ENCODE measurements at places on chromosomes 6 and 20.

DNA sequence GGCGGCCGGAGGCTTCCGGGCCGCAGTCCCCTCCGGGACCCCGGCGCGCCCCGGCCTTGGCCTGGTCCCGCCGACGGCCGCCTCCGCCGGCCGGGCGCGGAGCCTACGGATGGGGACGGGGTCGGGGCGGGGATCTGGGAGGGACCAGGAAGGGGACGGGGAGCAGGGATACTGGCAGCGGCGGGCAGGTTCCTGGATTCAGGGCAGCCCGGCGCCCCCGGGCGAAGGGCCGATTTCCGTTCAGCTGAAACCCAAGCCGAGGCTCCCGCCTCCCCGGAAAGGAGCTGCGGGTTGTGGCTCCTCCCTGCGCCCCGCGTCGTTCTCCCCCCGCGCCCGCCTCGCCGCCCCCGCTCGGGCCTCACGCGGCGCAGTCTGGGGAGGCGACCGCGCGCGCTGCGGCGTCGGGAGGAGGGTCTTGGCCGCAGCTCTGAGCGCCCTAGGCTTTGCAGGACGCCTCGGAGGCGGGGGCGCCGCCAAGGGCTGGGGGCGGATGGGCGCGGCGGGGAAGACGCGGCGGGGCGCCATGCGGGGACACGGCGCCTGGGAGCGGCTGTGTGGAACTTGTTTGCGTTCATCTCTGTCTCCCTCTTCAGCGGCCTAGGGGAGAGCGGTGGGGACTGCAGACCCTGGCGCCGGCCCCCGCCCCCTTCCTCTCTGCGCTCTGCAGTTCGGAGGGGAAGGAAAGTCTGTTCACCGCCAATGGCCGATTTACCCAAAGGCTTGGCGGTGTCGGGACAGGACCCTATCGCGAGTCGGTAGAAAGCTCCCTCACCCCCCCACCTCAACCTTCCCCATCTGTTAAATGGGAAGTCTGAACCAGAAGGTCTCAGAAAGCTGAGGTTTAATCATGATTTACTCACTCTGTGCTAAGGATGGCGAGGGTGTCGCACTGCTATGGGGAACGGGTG, 22.7 kb upstream of the TMEM181 start:
- no peak for DNase-seq

GRCh38 chr6:23611776-23612381, 514.1 kb upstream of the NRSN1 start:
- DNase-seq, result no peak

DNA sequence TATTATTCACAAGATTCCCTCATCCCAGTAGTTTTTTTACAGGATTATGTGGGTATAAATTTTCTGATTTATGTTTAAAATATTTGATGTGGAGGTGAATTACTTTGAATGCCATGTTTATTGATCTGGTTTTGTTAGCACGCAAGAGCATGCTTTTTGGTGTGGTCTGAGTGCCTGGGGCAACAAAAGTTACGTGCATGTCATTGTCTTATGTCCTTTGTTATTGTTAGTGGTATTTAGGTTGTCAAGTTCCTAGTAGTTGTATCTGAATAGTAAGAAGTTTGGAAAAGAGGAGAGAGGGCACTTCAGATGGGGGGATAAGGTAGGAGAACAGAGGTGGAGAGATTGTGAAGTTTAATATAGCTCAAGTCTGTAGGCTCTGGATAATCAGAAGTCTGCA, 95.0 kb downstream of the ATRN start:
- DNase-seq, result no peak

GRCh38 chr20:3275966-3276679, 37.1 kb upstream of the SLC4A11 start:
- DNase-seq, result no peak

DNA sequence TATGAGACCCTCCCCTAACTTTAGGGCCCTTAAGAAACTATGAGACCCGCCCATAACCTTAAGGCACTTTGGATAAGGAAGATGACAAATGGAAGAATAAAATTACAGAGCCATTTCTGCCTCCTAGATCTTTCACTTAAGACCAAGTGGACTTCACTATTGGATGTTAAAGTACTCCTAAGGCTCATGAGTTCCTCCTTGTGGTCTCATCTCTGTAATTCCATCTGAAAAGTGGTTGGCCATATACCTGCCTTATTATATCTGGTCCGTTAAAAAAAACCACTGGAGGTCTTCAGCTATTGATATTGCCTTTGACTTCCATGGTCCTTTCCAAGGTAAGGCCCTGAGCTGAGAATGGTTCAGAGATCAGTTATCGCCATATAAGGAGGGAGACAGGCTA, 310.3 kb downstream of the EYA4 start:
- DNase-seq, result no peak

DNA sequence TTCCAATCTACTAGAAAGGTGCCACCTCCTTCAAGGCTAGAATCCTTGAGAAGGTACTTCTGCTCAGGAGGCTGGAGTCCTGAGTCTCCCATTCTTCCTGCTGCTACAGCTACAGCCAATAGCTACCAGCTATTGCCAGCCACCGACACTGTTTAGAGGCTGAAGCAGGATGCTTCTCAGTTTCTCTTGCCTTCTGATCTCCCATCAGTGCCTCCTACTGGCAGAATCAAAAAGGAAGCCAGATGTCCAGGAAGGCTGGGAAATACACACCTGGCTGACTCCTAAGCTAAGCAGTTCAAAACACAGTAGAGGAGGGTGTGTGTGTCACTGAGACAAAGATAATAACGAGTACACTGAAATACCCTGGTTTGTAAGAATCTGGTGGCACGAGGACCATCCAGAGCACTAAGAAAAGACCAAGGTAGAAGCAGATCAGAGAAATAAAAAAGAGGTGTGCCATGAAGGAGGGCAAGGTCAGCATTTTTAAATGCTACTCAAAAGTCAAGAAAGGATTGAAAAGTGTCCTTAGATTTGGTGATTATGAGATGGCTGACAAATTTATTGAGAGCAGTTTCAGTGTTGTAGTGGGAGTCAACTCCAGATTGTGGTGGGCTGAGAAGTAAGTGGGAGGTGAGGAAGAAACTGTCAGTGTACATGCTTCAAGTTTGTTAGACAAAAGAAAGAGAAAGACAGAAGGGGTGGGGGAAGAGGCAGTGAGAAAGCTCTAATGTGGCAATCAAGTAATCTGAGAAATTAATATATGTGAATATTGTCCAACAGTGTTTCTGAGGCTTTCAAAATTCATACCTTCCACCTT, 2.3 kb upstream of the HLA-DMA start:
- no peak for DNase-seq

DNA sequence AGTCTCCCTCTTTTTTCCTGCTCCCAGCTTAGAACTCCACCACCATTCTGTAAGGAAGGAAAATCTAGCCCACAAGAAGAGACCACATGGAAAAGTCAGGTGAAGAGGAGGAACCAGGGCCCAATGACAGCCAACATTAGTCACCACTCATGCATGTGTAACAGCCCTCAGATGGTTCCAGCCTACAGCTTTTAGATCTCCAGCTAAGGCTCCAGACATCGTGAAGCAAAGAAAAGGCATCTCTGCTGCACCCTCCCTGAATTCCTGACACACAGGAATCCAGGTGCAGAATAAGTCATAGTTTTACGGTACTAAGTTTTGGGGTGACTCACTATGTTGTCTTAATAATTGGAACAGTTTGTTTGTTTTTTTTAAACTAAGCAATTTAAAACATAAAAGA, 25.5 kb downstream of the DCDC2 start:
- DNase-seq, result no peak

DNA sequence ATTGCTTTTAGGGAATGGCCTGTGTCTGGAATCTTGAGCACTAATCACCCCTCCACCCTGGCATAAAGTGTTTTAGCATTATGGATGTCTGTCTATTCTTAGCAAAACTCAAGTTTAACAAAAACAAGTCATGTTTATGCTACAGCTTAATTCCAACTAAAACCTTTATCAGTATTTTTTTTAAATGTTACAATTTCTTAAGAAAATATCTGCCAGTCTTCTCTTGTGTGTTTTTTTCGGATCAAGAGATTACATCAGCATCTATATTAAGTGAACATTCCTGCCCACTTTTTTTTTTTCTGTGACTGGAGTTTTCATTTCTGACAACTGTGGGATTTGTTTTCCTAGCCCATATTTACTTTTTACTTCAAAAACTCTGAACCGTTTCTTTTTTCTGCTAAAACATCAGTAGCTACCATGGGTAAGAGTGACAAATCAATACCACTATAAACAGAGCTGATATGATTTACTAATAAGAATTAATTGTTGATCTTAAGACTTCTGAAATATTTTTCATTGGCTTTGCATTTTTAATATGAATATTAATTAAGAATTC, 94.3 kb downstream of the EDN1 start:
- DNase-seq, result no peak

DNA sequence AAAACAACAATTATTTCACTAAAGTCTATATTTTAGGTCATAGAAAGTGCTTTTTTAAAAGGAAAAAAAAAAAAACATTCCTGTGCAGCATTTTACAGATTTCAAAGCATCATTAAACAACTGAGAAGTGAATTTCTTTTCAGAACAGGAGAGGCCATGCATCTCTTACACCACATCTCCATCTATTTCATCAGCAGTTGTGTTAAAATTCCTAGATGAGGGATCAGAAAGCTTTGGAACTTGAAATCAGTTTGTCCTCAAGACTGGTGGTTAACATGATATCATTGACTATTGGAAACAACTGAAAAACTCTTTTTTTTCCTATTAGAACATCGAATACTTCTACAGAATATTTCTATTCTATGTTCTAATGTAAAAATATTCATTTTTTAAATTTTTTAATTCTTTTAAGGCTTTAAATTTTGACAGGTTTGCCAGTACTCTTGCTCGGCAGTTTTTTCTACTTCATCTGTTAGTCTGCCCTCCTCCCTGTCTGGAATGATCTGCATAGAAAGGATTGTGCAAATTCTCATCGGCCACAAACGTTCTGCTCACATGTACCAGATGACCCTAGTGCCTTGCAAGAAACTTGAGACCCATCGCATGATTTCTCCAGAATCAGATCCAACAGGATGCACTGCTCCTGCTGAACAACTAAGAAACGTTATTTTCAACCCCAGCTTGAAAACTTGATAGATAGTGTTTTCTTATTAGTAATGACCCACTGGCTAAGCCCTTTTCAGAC, 411.0 kb upstream of the AGPAT4 start:
- no peak for DNase-seq

GRCh38 chr6:55445648-55446204, 118.5 kb downstream of the GFRAL start:
- no peak for DNase-seq

DNA sequence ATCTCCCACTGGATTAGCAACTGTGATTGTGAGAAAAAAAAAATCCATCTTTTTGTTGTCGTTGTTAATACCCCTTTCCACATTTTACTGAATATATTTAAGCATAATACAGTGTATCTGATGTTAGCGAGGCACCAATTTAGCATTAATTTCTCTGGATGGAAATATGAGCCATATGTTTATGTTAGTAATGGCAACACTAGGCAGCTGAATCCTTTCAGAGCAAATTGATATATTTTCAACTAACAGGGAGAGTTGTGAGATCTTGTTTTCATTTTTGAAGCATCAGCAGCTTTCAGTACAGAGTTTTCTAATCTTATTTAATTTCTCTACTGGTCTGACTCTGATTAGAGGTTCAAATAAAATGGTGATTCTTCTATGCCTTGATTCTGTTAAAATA, 84.8 kb upstream of the HDAC2 start:
- no peak for DNase-seq

- no peak for DNase-seq
These were observed 6.0 kb upstream of the FASTKD5 start for GRCh38 chr20:3165473-3166337.

DNA sequence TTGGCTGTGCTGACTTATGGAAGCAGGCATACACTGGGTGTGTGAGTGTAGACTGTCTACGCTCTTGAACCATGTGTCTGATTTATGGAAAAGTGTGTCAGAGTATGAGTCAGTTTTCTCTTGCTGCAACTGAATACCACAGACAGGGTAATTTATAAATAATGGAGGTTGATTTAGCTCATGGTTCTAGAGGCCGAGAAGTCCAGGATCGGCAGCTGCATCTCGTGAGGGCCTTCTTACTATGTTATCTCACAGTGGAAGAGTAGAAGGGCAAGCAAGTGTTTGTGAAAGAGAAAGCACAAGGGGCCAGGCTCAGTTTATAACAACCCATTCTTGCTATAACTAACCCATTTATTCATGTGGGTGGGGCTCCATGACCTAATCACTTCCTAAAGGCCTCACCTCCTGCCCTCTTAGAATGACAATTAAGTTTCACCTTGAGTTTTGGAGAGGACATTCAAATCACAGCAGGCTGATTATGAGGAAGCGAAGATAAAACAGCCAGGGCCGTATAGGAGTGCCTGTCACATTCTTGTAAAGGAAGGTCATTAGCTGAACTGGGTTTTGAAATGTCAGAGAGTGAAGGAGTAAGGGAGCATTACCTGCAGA, 6.7 kb downstream of the GPR31 start:
- no peak for DNase-seq

GRCh38 chr6:42427871-42428270, 23.9 kb downstream of the TRERF1 start:
- DNase-seq, result no peak

Measured in activated gamma-delta T cell treated with Interleukin-2 at 50 U/mL for 16 hours (primary cell).